CD4-positive, alpha-beta T cell treated with Interleukin-12 subunit alpha and Interleukin-12 subunit beta, for 1 hour (primary cell): ENCODE measurements at places on chromosomes 16 and 17.

- peak; percentile 22 for DNase-seq
These were observed 31.2 kb downstream of the TMEM238L start for GRCh38 chr17:10772425-10773380.

DNA sequence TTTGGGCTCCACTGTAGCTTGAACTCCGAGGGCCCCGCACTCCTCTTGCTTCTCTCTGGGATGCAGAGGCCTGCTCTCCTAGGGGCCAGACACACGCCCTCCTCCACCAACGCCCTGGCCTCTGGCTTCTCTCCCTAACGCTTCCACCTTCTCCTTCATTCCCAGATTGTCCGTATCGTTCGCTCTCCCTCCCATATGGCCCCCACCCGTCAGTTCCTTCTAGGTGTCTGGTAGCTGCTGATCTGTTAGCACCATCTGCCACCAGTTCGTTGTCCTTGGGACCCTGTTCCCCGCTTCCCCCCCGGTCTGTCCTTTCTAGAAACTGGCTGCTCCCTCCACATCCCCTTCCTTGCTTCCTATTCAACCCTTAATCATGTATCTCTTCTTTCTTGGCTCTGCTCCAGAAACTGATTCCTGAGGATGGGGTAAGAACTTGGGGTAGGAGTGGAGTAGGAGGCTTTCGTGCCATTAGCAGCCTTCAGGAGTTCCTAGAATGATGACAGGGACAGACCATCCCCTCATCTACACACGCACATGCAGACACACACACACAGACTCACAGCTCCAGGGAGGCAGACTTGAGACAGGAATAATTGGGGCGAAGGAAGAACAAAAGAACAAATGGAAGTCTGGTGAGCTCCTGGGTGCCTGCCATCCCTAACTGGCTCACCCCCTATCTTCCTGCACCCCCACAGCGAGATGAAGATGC is 4.3 kb downstream of the ATP1B2 start:
- no peak for DNase-seq

GRCh38 chr17:72400863-72401262 is 280.0 kb downstream of the SOX9 start:
- DNase-seq: no peak

- peak; percentile 20 for DNase-seq
These were observed 1.0 kb upstream of the MSI2 start for GRCh38 chr17:57255182-57255775.

GRCh38 chr17:676965-677364 is 37.7 kb downstream of the VPS53 start:
- DNase-seq: no peak

GRCh38 chr17:77300016-77300686 is 159.4 kb downstream of the SEC14L1 start:
- no peak for DNase-seq

GRCh38 chr17:59353106-59353854 is 21.8 kb downstream of the YPEL2 start:
- no peak for DNase-seq

DNA sequence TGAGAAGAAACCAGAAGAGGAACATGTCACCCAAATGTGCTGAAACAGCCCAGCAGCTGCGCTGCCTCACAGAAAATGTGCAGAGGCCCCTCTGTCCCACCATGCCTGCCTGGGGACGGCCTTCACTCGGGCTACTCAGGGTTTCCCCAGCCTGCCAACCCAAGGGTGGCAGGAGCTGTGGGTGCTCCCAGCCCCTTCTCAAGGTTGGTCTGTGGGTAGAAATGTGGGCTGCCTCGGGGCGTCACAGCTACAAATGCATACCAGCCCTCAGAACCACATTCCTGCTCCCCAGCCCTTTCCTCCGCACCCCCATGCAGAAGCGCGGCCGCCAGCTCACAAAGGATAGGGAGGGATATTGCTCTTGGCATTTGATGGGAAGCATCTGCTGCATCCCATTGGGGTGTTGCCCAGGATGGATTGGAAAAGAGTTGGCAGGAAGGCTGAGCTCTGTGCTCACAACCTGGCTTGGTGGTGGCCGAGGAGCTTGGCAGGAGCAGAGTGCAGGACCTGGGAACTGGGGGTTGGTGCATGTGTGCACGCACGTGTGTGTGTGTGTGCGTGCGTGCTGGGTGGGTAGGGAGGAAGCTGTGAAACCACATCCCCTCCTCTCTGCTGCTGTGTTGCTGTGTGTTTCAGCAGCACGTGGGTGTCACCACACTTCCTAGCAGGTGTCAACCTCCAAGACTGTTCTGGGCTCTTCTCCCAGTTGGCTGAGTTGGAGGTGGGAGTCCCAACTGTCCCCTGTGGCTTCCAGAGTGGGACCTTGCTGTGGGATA is 304.4 kb downstream of the SEC14L1 start:
- peak; percentile 87 for DNase-seq

DNA sequence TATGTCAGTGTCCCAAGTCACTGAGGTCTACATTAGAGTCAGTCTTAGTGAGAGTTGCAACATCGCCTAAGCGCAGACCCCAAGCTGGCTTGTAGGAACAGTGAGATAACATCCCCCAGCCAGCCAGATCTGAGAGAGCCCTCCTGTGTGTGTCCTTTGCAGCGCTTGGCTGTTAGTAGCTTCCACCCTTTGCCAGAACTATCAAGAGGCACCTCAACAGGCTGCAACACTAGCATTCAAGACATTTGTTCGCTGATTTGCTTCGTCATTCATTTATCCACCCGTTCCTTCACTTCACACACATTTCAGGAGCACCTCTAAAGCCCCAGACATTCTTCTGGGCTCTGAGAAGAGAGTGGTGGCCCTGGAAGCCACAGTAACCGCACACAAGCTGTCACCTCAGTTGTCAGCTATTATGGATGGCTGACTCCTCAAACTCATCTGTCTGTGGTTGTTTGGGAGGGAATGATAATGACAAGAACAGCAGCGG is 289.6 kb downstream of the WWOX start:
- DNase-seq: no peak

- no peak for DNase-seq
These were observed 715.0 kb upstream of the CDH8 start for GRCh38 chr16:62751218-62751617.

- DNase-seq: no peak
These were observed 423 bp upstream of the ASGR2 start for GRCh38 chr17:7114875-7115614.

GRCh38 chr17:7843257-7843535 is 9.2 kb downstream of the KDM6B start:
- DNase-seq: no peak

DNA sequence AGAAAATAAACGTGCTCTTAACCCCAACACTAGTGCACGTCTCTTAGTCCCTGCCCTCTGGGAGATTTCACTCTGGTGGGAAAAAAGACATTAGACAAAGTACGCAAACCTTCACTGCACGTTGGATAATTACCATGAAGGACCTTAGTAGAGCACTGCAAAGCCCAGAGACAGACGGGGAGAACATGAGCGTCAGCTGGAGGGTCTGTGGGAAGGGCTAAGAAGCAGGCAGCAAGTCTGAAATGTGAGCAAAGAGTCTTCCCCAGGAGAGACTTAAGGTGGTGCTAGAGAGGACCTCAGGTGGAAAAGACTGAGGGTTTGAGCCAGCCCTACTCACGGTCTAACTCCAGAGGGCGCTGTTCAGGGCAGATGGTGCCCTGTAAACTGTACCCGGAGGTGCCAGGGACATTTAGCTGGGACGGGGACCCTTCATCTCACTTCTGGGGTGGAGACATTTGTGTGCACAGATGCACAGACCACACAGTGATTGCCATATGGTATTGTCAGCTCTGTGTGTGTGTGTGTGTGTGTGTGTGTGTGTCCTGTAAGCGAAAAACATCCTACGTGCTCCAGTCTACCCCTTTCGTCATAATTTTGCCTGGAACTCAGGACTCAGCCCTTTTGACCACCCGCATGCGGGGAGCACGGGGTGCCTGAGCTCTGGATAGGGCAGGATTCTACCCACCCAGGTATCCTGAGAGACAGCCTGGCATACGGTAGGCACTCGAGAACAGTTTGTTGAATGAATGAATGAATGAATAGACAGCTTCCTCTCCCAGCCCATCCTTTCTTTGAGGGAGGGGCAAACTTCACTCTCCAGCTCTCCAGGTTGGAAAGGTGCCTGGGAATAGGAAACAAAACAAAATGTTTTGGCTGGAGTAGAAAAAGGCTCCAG is 10.1 kb upstream of the STAC2 start:
- peak; percentile 73 for DNase-seq

DNA sequence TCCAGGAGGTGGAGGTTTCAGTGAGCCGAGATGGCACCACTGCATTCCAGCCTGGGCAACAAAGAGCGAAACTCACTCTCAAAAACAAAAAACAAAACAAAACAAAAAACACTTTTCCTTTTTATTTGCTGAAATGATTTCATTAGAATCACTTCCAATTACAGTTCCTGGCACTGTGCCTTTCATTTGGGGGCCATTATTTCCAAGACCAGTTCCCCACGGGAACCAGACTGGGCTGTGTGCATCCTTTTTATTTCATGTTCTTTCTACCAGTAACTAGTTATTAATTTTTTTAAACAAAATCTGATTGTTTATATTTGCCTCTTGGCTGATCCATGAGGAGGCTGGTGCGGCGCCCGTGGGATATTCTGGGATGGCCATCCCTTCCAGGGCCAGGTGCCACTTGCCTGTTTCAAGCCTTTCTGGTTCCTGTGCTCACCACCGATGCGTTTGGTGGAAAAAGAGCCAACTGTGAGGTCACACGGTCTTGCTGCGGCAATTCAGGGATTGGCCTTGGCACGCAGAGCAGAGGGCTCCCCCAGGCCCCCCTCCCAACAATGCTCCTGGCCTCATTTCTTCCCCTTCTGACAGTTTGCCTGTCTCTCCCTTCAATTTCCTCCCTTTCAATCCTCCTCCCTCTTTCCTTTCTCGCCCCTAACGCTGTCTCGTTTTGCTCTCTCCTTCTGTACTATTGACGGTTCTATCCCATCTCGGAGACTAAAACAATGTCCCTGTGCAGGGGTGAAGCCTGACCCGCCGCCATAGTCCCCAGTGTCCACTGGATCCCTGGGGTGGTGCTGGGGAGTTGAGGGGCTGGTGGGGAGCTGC is 13.4 kb downstream of the UBALD1 start:
- no peak for DNase-seq

GRCh38 chr16:31397096-31397660 is 4.0 kb downstream of the ITGAD start:
- no peak for DNase-seq

DNA sequence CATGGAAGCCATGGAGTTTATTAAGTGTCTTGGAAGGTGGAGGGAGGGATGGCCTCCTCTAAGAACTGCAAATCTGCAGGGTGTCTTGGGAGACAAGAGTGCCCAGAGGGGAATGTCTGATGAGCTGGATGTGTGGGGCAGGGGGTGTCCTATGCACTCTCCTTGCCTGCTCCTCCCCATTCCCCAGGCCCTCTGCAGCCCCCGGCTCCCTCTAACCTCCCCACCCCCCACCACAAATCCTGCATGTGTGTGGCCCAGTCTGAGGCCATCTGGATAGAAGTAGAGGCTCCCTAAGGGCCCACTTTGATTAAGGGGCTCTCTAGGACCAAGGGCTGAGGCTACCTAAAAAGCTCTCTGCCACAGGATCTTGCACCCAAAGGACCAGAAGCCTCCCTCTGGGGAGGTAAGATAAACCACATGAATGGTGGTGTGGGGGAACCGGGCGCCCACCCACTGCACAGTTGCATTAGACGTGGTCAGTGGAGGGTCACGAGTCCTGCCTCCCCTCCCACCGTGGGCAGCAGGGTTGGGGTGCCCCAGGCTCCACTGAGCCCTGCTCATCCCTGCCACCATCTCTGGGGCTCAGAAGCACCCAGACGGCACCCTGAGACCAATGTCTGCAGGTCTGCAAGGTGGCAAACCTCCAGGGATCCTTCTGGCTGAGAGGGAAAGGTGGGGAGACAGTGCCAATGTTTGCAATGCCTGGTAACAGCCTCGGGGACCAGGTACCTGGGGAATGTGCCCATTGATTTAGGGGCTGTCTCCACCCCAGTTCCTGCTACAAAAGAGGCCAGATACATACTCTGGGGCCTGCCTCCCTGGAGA is 618 bp downstream of the AANAT start:
- DNase-seq: no peak

DNA sequence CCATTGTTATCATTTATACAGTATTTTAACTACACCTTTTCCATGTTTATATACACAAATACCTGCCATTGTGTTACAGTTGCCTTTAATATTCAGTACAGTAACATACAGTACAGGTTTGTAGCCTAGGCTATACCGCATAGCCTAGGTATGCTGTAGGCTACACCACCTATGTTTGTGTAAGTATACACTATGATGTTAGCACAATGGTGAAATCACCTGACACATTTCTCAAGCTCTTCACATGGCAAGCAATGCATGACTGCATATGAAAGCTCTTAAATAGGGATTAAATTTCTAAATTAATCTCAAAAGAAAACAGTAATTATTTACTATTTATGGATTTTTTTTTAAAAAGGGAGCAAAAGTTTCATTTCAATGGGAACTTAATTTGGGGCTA is 12.0 kb downstream of the LRRC37B start:
- no peak for DNase-seq
